ENCODE measurements at places on chromosomes 6 and 20.
A peak's percentile ranks its signal among the peaks of the same experiment; 100 is the strongest.

DNA sequence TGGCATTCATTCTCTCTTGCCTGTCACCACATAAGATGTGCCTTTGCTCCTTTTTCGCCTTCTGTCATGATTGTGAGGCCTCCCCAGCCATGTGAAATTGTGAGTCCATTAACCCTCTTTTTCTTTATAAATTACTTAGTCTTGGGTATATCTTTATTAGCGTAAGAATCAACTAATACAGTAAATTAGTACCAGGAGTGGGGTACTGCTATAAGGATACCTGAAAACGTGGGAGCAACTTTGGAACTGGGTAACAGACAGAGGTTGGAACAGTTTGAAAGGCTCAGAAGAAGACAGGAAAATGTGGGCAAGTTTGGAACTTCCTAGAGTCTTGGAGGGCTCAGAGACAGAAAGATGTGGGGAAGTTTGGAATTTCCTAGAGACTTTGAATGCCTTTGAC, 46.6 kb downstream of the RNF182 start:
- DNase-seq: no peak

DNA sequence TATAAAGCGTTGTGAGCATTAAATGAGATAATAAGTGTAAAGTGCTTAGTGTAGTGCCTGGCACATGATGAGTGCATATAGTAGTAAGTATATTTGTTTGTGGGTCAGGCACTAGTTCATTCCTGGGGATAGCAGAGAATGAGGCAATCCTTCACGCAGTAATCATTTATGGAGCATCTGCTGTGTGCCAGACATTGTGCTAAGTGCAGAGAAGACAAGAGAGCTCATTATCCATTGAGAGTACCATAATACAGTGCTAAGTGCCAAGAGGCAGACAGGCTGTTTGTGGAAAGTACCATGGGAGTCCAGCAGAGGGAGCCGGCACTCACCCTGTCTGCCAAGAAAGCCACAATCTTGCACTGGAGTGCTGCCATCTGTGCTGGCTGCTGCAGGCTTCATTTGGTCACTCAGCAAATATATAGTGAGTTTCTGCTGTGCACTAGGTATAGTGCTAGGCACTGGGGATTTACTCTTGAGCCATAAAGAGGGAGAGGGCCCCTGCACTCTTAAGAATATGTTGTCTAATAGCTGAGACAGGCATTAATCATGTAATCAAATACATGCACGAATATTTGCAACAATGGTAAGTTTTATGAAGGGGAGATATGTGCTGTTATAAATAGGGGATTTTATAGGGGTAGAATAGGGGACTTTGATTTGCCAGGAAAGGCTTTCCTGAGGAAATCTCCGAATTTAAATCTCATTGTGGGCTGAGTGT, 12.9 kb upstream of the MROH8 start:
- peak; percentile 26 for DNase-seq

- DNase-seq: no peak
Measured at GRCh38 chr20:44572551-44573500, 9.6 kb upstream of the PKIG start.

- no peak for DNase-seq
Measured at GRCh38 chr6:28537509-28538140, 11.9 kb downstream of the GPX5 start.

- DNase-seq: no peak
Measured at GRCh38 chr6:116159782-116160524, 34.0 kb upstream of the COL10A1 start.

DNA sequence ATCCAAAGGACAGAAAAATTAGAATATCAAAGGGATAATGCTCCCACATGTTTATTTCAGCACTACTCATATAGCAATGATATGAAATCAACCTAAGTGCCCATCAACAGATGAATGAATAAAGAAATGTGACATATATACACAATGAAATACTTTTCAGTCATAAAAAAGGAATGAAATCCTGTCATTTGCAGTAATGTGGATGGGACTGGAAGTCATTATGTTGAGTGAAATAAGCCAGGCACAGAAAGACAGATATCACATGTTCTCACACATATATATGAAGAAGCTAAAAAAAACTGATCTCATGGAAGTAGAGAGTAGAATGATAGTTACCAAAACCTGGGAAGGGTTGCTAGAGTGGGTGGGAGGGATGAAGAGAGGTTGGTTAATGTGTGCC, 135.7 kb downstream of the IBTK start:
- DNase-seq: no peak

DNA sequence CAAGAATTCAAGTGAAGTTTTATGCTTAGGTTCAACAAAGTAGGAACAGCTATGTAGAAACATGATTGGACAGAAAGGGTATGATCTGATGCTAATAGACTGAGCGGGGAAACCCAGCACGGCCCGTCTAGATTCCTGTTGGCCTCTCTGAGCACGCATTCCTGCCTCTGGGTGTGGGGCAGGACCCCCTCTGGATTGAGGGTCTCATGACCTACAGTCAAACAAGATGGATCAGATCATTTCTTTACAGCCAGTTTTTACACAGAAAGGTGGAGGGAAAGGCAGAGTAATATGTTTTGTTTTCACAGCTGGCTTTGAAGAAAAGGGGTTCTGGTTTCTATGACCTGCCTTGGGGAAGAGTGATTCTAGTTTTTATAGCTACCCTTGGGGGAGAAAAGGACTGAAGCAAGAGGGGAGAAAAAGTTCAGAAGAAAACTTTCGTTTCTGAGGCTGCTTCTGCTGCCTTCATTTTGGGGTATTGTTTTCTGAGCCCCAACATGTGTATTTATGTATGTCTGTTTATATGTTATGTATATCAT, 99.6 kb upstream of the SLC22A16 start:
- no peak for DNase-seq

- DNase-seq: no peak
Measured at GRCh38 chr6:44976677-44977641, 351.2 kb upstream of the RUNX2 start.

DNA sequence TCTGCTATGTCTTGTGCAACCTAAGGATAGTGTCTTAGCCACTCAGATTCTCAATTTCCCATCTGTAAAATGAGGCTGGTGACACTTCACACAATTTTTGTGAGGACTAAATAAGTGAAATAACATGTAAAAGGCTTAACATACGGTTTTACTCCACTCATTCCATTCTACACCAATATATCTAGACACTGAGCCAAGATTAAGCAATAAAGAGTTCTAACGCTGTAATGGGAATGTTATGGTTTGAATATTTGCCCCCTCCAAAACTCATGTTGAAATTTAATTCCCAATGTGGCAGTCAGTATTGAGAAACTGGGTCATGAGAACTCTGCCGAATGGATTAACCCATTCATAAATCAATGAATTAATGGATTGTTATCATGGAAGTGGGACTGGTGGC, 301.0 kb downstream of the HACE1 start:
- DNase-seq: no peak

- no peak for DNase-seq
Measured at GRCh38 chr20:760751-761417, 7.4 kb downstream of the SLC52A3 start.

- no peak for DNase-seq
Measured at GRCh38 chr20:40090236-40090635, 598.8 kb downstream of the MAFB start.

DNA sequence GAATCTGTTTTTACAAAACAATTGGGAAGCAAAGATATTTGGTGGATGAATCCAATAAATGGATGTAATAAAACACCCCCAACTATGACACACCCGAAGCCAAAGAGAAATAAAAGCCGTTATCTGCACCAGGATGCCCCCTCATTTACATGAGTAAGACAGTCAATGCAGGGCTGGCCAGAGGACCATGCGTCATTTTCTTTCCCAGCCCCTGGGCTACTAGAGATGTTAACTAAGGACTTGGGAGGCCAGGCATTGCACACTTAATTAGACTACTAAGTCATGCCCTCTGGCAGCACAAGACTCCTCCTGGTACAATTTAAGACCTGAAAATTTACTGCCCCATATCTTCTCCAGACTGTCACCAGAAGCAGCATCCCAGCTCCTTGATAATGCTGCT, 3.2 kb downstream of the LEMD2 start:
- DNase-seq: no peak

GRCh38 chr20:20782231-20782630, 69.8 kb upstream of the RALGAPA2 start:
- DNase-seq: no peak

DNA sequence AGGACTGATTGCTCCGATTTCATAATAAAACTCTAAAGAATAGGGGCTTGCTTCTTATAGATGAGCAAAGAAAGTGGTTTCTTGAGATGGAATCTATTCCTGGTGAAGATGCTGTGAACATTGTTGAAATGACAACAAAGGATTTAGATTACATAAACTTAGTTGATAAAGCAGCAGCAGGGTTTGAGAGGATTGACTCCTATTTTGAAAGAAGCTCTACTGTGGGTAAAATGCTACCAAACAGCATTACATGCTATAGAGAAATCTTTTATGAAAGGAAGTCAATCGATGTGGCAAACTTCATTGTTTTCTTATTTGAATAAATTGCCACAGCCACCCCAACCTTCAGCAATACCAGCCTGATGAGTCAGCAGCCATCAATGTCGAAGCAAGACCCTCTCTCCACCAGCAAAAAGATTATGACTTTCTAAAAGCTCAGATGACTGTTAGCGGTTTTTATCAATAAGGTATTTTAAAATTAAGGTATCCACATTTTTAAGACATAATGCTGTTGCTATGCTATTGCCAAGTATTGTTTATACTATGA, 12.7 kb upstream of the MTRF1L start:
- no peak for DNase-seq

DNA sequence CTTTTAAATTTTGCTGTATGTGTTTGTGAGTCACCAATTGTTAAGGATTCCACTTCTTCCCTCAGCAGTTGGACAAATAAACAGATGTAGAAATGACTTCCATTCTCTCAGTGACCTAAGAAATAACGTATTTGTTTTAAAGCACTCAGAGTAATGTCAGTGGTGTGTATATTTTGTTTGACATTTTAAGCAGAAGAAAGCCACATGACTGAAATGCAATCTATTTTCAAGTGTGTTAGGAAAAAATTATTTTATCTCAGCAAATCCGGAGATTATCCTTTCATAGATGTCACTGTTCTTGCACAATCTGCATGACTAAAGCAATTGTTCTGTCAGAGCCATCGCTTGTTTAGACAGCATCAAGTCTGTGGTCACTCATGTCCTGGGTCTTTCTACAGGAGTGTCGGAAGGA, 77.1 kb downstream of the JAG1 start:
- DNase-seq: no peak

DNA sequence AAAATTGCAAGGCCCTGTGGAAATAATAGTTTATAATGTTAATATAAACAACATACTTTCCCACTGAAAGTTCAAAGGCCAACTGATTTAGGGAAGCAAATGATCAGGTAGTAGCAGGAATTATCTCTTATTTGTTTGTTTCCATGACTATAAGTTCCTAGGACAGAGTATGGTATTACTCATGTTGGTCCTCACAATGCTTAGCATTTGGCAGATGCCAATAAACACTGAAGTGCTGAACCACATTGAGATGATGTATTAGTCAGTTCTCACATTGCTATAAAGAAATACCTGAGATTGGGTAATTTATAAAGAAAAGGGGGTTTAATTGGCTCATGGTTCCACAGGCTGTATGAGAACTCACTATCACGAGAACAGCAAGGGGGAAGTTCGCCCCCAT, 129.6 kb upstream of the NUP153 start:
- no peak for DNase-seq

GRCh38 chr6:133016631-133017030, 202.3 kb downstream of the RPS12 start:
- DNase-seq: no peak

DNA sequence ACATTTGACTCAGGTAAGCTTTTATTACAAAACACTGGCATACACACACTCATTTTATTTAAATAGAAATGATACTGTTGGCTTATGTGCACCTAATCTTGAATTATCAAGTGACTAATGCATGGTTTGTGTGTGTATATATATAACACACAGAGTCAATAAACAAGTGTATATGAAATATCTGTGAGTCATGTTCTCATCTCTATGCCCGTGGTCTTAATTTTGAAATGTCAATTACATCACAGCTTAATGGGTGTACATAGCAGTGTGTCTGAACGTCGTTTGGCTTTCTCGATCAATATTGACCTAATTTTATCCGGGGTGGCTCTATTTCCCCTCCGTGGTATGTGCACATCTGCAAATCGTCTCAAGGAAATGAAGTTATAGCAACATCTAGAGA, 104.0 kb upstream of the ZFP64 start:
- DNase-seq: no peak

- peak; percentile 91 for DNase-seq
Measured at GRCh38 chr20:31698803-31699718, 23.6 kb downstream of the BCL2L1 start.

DNA sequence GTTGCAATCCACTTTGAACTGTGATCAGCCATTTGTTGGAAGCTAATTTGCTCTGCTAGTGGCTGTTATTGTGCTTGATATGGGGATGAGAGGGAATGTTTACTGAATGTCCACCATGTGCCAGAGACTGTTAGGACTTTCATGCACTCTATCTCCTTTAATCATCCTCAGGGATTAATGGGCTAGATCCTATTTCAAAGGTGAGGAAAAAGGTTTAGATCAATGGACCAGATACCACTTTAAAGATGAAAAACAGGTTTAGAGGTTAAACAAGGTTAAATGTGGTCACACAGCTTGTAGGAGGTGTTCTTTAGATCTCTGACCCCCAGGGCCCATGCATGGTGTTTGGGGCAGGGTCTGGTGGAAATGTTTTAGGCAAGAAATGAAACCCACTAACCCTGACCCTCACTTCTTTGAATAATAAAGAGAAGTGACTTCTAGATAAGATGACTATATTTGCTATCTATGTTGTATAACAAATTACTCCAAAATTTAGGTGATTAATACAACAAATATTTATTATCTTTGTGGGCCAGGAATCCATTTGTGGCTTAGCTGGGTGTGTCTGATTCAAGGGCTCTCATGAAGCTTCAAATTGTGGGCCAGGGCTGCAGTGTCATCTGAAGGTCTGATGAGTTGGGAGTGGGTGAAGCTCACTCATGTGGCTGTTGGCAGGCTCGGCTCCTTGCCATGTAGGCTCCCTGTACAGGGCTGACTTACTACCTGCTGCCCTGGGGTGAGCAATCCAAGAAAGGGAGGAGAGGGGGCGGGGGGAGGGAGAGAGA, 127.8 kb upstream of the FOXA2 start:
- DNase-seq: no peak

DNA sequence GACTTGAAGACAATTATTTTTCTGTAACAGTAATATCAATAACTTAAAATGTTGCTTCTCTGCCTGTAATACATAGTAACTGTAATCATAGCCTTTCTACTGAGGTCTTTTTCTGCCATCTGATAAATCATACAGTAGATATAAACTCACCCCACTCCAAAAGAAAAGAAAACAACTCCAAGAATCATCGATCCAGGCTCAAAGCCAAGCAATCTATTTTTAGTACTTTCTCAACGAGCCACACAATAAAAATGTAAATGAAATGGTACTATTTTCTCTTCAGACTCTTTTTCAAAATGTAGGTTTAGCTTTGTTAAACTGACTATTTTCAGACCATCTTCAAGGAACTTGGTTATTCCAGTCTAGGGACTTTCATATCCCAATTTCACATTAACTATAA, 493.3 kb downstream of the ADGRB3 start:
- DNase-seq: no peak

All from NCI-H510A (cell line).